Liver (tissue), 10 donors: ENCODE measurements at places on chromosomes 4 and X. TPM values are rescaled to one million over a fixed set of nuclear protein-coding genes. Genes with fewer than 3 reads are reported as not detected.
A peak's percentile ranks its signal among the peaks of the same experiment; 100 is the strongest.

TMPRSS11E gene
- not detected for total RNA-seq

DNA sequence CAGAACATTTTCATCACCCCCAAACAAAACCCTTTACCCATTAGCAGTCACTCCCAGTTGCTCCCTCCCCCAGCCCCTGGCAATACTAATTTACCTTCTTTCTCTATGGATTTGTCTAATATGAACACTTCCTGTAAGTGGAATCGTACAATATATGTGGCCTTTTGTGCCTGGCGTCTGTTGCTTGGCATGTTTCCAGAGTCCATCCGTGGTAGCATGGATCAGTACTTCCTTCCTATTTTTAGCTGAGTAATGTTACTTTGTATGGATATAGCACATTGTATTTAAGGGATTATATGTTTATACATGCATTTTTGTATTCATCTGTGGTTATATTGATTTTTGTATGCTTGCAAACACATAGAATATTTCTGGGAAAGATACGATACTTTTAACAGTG is 48.2 kb downstream of the PPEF1 start:
- no peak for DNase-seq

DNA sequence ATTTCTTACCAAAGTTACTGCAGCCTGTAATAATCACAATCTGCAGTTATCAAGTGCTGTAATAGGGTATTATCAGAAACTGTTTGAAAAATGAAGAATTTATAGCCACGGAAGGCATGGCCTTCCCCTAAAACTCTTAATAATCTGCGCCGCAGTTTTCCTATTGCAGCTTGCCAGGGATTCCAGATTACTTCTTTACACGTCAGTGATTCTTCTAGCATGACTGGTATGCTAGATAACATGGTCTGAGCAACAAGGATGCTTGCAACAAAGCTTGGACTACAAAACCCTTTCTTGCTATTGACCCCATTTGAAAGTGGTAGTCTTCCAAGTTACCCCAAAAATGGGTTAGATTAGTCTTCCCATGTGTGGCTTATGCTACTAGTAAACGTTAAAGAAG is 47.2 kb upstream of the GK2 start:
- no peak for DNase-seq

DNA sequence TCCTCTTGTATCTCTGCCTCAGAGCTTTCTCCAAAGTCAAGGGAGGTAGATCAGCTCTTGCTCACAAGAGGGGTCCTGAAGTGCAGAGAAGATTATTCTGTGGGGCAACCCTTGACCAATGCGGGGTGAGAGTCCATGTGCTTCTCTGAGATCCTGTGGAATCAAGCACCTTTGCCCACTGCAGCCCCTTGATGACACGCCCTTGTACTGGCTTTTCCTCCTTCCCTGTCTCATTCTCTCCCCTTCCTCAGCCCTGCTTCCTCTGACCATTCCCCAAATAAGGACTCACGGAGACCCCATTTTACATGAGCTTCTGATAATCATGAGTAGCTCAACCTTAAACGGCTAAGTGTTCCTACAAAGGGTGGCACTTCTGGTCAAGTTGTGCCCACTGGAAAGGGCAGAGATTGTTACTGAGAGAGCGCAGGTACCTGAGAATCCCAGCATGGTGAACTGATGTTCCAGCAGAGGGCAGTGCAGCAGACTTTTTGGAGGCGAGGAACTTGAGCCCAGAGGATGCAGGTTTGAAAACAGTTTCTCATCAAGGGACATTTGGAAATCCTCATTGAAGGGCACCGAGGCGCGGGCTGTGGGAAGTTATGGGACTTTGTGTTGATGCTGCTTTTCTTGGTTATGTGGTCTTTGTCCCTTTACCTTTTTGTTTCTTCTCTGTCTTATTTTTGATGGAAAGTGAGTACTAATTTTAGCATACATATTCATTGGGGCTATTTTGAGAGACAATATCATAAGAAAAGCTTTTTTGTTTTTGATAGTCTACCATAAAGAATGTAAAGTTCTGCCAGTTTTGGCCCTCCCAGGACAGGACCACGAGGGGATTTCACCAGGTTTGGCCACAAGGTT is 201.3 kb downstream of the RBM46 start:
- peak; percentile 41 for DNase-seq

DNA sequence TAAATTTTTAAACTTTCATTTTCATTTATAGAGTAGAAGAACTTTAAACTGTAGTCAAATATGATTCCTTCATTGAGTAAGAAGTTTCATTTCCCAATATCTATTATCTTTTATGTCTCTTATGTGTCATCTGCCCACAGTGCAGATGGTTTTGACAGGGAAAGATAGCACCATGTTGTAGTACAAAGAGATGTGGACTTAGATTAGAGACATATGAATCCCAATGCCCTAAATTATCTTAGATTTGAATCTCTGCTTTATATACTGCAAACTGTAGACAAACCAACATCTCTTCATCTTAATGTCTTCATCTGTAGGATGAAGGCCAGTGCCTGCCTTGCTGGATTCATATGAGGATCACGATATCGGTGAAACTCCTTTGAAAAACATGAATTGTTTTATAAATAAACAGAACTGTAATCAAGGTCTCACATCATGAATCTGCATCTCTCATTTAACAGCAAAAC is 217.5 kb downstream of the BANK1 start:
- DNase-seq = no peak

GRCh38 chrX:56788717-56789122 is 59.7 kb downstream of the NBDY start:
- no peak for DNase-seq

DNA sequence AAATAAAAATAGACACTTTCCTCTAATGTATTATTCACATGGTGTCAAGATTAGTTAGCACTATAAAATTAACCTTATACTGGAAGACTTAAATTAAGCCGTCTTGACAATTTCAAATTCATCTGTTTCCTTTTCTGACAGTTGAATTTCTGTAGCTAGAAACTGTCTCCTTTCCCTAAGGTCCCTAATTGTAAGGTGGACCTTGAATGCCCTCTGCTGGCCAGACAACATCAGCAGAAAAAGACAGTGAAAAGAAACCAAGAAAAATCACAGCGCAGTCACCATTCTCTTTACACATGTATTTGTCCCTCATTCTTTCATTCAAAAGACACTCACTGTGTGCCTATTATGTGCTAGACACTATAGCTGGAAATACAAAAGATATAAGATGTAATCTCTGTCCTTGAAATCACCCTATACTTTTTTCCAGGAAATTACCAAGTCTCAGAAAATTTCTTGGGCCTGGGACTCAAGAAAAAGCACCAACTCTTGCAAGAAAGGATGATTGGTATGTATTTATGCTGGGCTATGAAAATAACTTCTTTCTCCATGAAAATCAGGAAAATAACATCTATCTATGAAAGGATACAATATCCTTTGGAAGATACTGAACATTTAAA is 32.7 kb upstream of the AMBN start:
- DNase-seq = no peak

DNA sequence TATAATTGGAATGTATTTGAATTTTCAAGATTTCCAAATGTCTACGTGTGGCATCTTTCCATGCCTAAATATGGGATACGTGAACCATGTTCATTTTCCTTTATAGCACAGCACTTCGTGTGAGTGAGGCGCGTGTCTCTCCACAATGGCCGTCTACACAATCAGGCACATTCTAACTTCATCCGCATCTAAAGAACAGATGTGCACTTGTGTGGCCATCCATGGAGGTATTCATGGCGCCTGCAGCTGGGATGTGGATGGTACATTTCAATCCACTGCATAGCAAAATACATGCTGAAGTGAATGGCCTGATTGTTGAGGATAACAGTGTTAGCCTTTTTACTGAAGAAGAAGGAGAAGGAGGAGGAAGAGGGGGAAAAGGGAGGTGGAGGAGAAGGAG is 34.5 kb upstream of the TRIM2 start:
- DNase-seq = no peak
